GF-D8 (cell line): ENCODE measurements at places on chromosomes 3 and 15.

DNA sequence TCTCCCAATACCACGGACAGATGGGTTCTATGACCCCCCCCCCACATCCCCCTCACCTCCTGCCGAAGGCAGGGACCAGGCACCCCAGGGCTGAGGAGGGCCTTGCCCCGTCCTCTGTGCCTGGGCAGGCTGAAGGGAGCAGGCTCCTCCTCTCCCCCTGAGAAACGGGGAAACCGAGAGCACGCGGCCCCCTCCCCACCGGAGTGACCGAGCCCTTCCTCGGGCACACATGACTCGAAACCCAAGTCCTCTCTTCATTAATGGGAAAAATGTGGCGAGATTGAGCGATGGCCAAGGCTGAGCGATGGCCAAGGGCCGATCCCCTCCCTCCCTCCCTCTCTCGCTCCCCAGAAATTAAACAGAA, 7.0 kb downstream of the EPHB3 start:
- no peak for DNase-seq

GRCh38 chr3:124928333-124929202, 6.0 kb downstream of the MUC13 start:
- peak; percentile 1 for DNase-seq

DNA sequence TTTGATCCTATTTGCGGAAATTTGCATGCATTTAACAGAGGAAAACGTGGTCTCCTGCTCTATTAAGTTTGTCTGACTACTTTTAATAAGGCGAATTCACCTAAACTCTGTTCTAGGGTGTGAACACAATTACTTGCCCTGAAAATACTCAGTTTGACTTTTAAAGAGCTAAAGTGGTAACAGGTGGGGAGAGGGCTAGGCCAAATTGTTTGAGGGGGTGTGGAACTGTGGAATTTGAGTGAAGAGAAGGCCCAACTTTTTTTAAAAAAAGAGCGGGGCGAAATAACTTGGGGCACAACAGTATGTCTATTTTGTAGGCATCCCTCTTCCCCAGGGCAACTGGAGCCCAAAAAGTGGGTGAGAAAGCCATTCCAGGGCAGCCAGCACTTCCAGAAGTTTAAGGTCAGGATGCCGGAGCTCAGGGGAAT, 580 bp upstream of the FXR1 start:
- no peak for DNase-seq

- no peak for DNase-seq
These were observed 70.1 kb downstream of the SMAD3 start for GRCh38 chr15:67135494-67135893.

GRCh38 chr3:5239602-5240001, 52.1 kb downstream of the EDEM1 start:
- no peak for DNase-seq
